A673 (cell line): ENCODE measurements at places on chromosomes 13 and 19. TPM values are rescaled to one million over a fixed set of nuclear protein-coding genes. Genes with fewer than 3 reads are reported as not detected.
A peak's percentile ranks its signal among the peaks of the same experiment; 100 is the strongest.

ONECUT3 gene
- total RNA-seq: not detected in 2 replicates

RASAL3 gene
- total RNA-seq: 1.1 TPM in 2 replicates

GPR12 gene
- not detected in 2 replicates for total RNA-seq

KLF1 gene
- 0.30 and 0.57 TPM in 2 replicates for total RNA-seq

CALR3 gene
- total RNA-seq: not detected in 2 replicates

ZNF492 gene
- not detected in 2 replicates for total RNA-seq

ZNF43 gene
- 29.4 and 31.9 TPM in 2 replicates for total RNA-seq

- no peaks in the 10 kb centered on the region for H3K36me3 ChIP-seq
- peaks cover 5% of the 10 kb centered on the region for H3K4me1 ChIP-seq
- no peak overlapping the region for H3K27ac ChIP-seq
- H3K4me3 ChIP-seq: no peak overlapping the region
These were observed 22.1 kb downstream of the ARID3A start for GRCh38 chr19:947707-948539.

DNA sequence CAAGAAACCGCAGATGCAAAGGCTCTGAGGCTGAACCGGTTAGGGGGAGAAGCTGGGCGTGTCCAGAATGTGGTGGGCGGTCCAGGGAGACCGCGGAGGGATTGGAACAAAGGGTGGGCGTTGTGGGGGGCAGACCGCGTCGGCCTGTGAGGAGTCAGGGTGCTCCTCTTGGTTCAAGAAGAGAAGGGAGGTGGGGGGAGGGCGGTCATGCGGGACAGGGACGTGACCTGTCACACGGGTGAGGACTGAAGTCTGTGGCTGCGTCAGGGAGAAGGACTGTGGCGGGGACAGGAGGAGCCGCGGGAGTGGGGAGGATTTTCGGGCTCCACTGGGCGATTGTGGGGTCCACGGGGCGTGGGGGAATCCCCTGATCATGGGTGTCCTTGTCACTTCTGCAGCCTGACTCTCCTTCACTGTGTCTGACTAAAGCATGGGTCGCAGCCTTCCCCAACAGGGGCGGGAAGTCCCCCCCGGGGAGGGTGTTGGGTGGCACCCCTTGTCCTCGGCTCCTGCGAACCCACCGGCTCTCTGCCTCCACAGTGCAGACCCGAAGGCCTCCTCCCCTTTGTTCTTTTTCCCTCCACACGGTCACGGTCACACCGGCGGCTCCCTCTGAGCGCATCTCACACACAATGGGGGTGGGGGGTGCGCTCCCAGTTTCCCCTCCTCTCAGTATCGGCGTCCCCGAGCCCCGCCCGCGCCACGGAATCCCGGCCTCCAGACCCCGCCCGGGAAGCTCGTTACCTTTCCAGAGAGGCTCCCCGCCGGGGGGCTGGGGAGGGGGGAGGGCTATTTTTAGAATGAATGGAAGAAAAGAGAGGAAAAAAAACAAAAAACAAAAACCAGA, 16.4 kb upstream of the KCNN1 start:
- no peaks in the 10 kb centered on the region for H3K27me3 ChIP-seq
- H3K27ac ChIP-seq: peak overlapping the region; percentile 78
- DNase-seq: peak; percentile 66
- peak overlapping the region; percentile 68 for H3K4me3 ChIP-seq
- peaks cover 64% of the 10 kb centered on the region for H3K4me1 ChIP-seq

DNA sequence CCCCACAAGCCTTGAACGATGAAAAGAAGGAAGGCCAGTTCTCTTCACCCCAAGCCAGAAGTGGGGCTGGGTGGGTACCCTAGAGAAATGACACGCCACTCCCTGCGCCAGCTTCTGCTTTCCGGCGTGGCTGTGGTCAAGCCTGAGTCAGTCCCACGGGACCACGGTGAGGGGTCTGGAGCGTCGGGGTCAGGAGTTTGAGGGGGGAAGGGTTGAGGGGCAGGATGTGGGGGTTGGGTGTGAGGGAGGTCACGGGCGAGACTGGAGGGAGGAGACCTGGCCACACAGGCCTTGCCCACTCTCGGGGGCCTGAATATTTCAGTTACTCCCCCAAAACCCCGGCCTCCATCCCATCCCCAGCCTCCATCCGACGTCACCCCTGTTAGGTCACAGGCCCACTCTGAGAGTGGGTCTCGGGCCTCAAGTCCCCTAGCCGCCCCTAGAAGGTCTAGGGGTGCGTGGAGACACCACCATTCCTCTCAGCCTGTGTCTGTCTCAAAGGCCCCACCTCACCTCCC, 500 bp upstream of the IFI30 start:
- H3K27ac ChIP-seq: no peak overlapping the region
- no peaks in the 10 kb centered on the region for H3K4me1 ChIP-seq
- no peaks in the 10 kb centered on the region for H3K36me3 ChIP-seq

GRCh38 chr19:8017808-8018207, 12.4 kb upstream of the ELAVL1 start:
- H3K4me1 ChIP-seq: no peaks in the 10 kb centered on the region
- H3K27ac ChIP-seq: no peak overlapping the region
- H3K4me3 ChIP-seq: no peak overlapping the region
- peak; percentile 39 for DNase-seq
- no peaks in the 10 kb centered on the region for H3K36me3 ChIP-seq

GRCh38 chr19:44003461-44004009, 778 bp downstream of the ZNF230 start:
- H3K36me3 ChIP-seq: peaks cover 13% of the 10 kb centered on the region
- peak overlapping the region; percentile 47 for H3K27ac ChIP-seq
- H3K4me3 ChIP-seq: peak overlapping the region; percentile 67
- no peak for DNase-seq
- H3K27me3 ChIP-seq: no peaks in the 10 kb centered on the region
- peaks cover 3% of the 10 kb centered on the region for H3K4me1 ChIP-seq

DNA sequence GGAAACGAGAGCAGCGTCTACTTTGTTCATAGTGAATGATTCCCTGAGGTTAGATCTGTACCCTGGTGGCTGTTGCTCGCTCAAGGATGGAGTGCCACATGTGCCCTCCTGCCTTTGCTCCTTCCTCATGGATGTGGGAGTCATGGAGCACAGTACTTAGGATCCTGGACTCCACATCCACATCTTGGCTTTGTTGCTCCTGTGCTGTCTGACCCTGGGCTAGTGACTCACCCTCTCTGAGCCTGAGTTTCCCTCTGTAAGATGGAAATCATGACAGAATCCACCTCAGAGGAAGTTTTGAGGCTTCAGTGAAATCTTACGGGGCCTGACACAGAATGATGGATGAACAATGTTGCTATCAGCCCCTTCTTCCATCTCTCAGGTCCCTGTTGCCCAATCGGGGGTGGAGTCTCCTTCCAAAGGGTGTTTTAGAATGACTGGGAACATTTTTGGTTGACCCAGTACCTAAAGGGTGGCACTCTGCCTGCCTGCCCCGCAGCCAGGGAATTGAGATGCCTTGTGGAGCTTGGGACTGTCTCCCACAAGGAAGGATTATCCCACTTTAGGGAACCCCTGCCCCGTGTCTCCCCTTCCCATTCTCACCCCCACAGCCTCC, 9.8 kb upstream of the TIMM50 start:
- H3K4me3 ChIP-seq: no peak overlapping the region
- H3K27ac ChIP-seq: no peak overlapping the region
- no peak for DNase-seq
- H3K36me3 ChIP-seq: peaks cover 82% of the 10 kb centered on the region
- H3K4me1 ChIP-seq: no peaks in the 10 kb centered on the region
- no peaks in the 10 kb centered on the region for H3K27me3 ChIP-seq

DNA sequence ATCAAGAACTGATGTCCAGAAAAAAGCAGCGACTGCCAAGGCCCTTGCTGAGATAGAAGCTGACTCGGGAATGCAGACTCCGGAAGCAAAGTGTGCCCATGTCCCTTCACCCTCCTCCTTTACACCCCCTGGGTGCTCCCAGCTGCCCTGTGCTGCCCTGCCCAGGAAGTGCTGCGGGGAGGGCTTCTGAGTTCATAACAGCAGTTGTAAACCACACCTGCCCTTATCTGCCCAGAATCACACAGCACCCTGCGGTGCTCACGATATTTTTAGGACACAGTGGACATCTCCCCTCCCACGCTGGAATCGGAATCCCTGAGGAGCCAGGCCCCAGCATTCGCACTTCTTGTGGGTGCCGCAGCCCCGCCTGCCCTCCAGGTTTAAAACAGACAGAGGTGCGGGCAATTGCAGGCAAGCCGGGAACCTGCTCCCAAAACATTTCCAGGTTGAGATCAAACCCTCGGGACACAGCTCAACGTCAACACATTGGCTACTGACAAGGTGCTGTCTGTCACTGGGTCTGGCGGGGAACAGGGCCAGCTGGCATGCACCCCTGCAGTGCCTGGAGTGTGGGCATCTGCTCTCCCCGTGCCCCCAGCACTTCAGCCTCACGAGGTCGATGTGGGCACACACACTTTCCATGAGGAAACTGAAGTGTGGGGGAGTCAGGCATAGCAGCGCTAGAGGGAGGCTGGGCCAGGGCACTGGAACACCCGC, 36.8 kb downstream of the RAB20 start:
- no peak for DNase-seq
- H3K4me1 ChIP-seq: no peaks in the 10 kb centered on the region
- H3K27me3 ChIP-seq: no peaks in the 10 kb centered on the region

DNA sequence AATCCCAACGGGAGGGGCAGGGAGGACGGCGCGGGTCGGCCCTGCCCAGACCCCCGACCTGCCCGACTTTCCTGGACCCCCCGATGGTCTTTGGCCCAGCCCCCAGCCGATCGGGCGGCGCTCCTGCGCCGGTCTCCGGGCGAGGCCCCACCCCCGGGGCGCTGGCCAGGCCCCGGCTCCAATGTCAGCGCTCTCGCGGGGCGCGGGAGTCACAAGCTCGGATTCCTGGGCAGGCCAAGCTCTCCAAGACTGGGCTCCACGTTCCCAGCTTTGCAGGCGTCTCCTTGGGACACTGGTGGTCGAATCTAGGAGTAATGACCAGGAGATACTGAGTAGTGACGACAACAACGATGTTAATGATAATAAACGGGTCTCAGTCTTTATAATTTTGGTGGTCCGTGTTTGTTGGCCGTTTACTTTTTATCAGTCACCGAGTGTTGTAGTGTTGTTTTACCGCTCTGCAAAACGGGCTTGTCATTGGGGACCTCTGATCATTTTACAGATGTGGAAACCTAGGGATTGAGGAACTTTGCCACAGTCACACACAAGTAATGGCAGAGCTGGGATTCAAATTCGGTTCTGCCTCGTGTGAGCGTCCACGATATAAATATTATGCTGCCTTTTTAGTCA, 545 bp downstream of the RAD23A start:
- H3K4me1 ChIP-seq: peaks cover 15% of the 10 kb centered on the region
- peaks cover 83% of the 10 kb centered on the region for H3K36me3 ChIP-seq
- DNase-seq: peak; percentile 80
- peak overlapping the region; percentile 98 for H3K4me3 ChIP-seq
- peak overlapping the region; percentile 97 for H3K27ac ChIP-seq

- H3K36me3 ChIP-seq: no peaks in the 10 kb centered on the region
- H3K4me1 ChIP-seq: peaks cover 46% of the 10 kb centered on the region
These were observed 231.9 kb downstream of the KLF12 start for GRCh38 chr13:73902296-73902695.

- peaks cover 12% of the 10 kb centered on the region for H3K27me3 ChIP-seq
- H3K4me1 ChIP-seq: no peaks in the 10 kb centered on the region
- H3K27ac ChIP-seq: no peak overlapping the region
- no peak overlapping the region for H3K4me3 ChIP-seq
These were observed 7.4 kb upstream of the SIGLEC11 start for GRCh38 chr19:49968279-49968922.

- H3K36me3 ChIP-seq: peaks cover 80% of the 10 kb centered on the region
- no peak for DNase-seq
- H3K4me1 ChIP-seq: peaks cover 35% of the 10 kb centered on the region
- H3K27me3 ChIP-seq: no peaks in the 10 kb centered on the region
- H3K27ac ChIP-seq: peak overlapping the region; percentile 45
These were observed 17.4 kb downstream of the RUBCNL start for GRCh38 chr13:46369506-46370277.

DNA sequence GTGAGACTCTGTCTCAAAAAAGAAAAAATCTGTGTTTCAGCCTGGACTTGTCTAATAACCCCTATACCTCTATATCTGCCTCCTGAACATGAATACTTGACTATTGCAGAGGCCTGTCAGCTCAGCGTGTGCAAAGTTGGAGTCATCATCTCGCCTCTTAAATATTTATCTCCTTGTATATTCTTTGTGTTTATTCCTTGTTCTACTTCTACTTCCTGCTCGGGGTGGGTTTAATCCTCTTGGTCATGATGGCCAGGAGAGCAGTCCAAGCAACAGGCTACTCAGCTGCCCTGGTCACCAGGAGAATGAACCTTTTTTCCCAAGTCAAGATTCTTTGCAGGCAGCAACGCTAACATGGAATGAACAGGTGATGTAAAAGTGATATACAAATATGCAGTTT, 119.1 kb downstream of the PCCA start:
- H3K4me3 ChIP-seq: no peak overlapping the region
- H3K4me1 ChIP-seq: no peaks in the 10 kb centered on the region
- H3K27me3 ChIP-seq: no peaks in the 10 kb centered on the region
- no peak for DNase-seq

GRCh38 chr13:90385781-90386489, 961.6 kb upstream of the MIR17HG start:
- DNase-seq: peak; percentile 48
- H3K27ac ChIP-seq: no peak overlapping the region
- H3K4me3 ChIP-seq: no peak overlapping the region
- H3K36me3 ChIP-seq: no peaks in the 10 kb centered on the region
- H3K4me1 ChIP-seq: peaks cover 12% of the 10 kb centered on the region

DNA sequence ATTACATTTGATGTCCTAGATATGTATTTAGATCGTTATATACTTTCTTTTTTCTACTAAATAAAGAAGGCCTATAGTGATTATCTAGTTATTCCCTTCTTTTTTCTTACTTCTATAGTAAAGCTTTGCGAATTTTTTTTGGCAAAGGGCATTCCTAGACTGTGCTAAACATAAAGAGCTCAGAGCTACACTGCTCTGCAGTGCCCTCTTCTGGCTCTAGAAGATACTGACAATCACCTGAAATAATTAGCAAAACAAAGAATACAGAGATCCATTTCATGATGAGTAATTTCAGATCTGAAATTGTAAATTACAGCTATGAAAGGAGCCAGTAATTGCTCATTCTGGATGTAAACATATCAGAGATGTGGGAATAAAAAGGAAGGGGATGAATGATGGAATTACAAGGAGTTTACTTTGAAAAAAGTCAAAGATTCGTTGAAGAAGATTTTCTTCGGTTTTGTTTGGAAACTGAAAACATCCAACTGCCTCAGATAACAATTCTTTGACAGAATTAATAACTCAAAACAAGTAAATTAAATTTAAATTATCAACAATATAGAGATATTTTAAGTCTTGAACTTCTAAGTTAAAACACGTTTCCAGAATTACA, 288.5 kb downstream of the NALCN start:
- H3K27ac ChIP-seq: no peak overlapping the region
- H3K27me3 ChIP-seq: peaks cover 8% of the 10 kb centered on the region
- H3K4me3 ChIP-seq: no peak overlapping the region
- no peaks in the 10 kb centered on the region for H3K36me3 ChIP-seq

- H3K4me3 ChIP-seq: no peak overlapping the region
- no peaks in the 10 kb centered on the region for H3K27me3 ChIP-seq
- no peaks in the 10 kb centered on the region for H3K4me1 ChIP-seq
- H3K27ac ChIP-seq: no peak overlapping the region
- no peaks in the 10 kb centered on the region for H3K36me3 ChIP-seq
These were observed 4.6 kb downstream of the USHBP1 start for GRCh38 chr19:17259934-17260333.
